ENCODE measurements at places on chromosomes 7 and 10.

- H3K27me3 ChIP-seq: no peaks in the 10 kb centered on the region
- H3K36me3 ChIP-seq: no peaks in the 10 kb centered on the region
- no peak overlapping the region for H3K27ac ChIP-seq
- peaks cover 15% of the 10 kb centered on the region for H3K4me1 ChIP-seq
Measured at GRCh38 chr10:44910602-44911001, 535 bp upstream of the TMEM72 start.

DNA sequence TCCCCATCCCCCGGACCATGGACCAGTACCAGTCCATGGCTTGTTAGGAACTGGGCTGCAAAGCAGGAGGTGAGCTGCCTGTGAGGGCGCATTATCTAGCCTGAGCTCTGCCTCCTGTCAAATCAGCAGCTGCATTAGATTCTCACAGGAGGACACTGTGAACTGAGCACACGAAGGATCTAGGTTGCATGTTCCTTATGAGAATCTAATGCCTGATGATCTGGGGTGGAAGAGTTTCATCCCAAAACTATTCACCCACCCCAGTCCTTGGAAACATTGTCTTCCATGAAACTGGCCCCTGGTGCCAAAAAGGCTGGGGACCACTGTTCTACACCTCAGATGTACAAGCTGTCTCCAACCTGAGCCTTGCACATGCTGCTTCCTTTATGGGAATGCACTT is 24.1 kb upstream of the JMJD1C start:
- H3K36me3 ChIP-seq: no peaks in the 10 kb centered on the region
- no peak overlapping the region for H3K4me3 ChIP-seq
- DNase-seq: no peak
- H3K4me1 ChIP-seq: peaks cover 3% of the 10 kb centered on the region
- no peak overlapping the region for H3K27ac ChIP-seq
- no peaks in the 10 kb centered on the region for H3K27me3 ChIP-seq

DNA sequence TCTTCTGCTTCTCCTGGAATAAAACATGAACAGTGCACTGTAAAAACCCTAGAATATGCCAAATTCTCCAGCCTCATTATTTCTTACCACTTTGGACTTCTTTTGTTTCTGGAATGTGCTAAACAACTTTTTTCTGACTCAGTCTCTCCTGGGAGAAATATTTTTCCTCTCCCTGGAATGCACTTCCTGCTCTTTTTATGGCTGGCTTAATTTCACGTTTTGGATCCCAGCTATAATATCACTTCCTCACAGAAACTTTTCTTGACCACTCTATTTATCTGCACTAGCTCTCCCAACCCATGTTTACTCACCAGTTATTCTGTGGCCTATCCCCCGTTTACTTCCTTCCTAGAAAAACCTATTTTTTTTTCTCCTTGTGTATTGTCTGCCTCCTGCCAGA is 26.7 kb downstream of the ABCB5 start:
- H3K4me3 ChIP-seq: no peak overlapping the region
- no peak overlapping the region for H3K27ac ChIP-seq
- no peaks in the 10 kb centered on the region for H3K4me1 ChIP-seq
- H3K27me3 ChIP-seq: no peaks in the 10 kb centered on the region
- no peaks in the 10 kb centered on the region for H3K36me3 ChIP-seq
- DNase-seq: no peak

DNA sequence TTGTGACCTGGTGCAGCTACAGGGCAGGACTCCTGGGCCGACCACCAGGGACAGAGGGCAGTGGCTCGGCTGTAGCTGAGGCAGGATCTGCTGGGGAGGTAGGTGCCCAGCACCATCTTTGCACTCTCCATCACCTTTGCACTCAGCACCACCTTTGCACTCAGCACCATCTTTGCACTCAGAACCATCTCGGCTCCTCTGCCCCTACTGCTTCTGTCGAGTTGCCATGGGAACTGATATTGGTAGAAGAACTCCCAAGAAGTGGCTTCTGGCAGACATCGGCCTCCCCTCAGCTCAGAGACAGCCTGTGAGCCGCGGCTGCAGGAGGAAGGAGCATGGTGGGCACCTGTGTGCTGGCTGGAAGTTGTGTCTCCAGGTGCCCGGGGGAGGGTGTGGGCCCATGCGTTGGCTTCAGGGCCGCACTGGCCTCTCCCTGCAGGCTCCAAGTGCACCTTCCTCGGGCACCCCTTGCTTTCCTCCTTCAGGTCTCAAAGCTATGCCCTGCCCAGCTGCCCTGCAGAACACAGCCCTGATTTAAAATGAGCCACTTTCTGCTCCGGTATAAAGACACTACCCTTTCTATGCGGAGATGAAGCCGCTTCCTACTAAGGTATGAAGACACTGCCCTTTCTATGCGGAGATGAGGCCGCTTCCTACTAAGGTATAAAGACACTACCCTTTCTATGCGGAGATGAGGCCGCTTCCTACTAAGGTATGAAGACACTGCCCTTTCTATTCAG is 514.5 kb downstream of the PTPRN2 start:
- no peaks in the 10 kb centered on the region for H3K27me3 ChIP-seq
- no peaks in the 10 kb centered on the region for H3K36me3 ChIP-seq
- DNase-seq: no peak
- no peak overlapping the region for H3K27ac ChIP-seq
- H3K4me1 ChIP-seq: no peaks in the 10 kb centered on the region

DNA sequence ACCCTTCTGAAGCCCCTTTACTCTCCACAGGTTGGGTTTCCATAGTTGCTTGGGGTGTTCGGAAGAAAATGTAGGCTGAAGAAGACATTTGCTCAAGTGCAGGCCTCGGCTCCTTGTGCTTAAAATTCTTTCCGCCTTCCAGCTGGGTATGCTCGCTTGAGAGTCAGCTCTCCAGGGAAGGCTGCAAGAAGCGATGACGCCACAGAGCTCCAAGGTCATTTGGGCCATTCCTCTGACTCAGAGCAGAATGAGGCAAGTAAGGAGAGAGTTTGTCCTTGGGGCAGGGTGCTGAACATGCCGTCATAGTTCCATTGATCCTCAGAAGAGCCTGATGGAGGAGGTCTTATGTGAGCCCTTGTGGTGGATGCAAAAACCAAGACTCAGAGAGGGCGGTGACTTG is 27.4 kb upstream of the HSPA12A start:
- H3K27me3 ChIP-seq: no peaks in the 10 kb centered on the region
- H3K27ac ChIP-seq: no peak overlapping the region
- no peak overlapping the region for H3K4me3 ChIP-seq
- no peak for DNase-seq
- no peaks in the 10 kb centered on the region for H3K4me1 ChIP-seq
- no peaks in the 10 kb centered on the region for H3K36me3 ChIP-seq

DNA sequence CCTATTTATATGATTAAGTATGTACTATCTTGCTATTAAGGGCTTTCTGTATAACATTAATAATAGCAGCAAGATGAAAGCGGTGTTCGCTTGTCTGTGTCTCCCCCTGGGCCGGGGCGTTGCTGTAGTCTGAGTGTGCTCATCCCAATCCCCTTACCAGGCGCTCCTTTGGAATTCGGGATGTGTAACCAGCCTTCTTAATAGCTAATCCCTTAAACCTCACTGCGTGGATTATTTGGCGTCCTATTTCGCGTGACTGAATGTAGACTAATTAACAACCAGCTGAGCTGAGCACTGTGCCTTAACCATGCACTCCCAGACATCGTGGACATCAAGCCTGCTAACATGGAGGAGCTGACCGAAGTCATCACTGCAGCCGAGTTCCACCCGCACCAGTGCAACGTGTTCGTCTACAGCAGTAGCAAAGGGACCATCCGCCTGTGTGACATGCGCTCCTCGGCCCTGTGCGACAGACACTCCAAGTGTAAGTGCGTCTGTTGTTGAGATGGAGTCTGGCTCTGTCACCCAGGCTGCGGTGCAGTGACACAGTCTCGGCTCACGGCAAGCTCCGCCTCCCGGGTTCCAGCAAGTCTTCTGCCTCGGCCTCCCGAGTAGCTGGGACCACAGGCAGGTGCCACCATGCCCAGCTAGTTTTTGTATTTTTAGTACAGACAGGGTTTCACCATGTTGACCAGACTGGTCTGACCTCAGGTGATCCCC is 36.6 kb downstream of the BNIP3 start:
- no peak for DNase-seq
- no peak overlapping the region for H3K27ac ChIP-seq
- H3K36me3 ChIP-seq: peaks cover 11% of the 10 kb centered on the region
- no peaks in the 10 kb centered on the region for H3K27me3 ChIP-seq
- H3K4me3 ChIP-seq: no peak overlapping the region

DNA sequence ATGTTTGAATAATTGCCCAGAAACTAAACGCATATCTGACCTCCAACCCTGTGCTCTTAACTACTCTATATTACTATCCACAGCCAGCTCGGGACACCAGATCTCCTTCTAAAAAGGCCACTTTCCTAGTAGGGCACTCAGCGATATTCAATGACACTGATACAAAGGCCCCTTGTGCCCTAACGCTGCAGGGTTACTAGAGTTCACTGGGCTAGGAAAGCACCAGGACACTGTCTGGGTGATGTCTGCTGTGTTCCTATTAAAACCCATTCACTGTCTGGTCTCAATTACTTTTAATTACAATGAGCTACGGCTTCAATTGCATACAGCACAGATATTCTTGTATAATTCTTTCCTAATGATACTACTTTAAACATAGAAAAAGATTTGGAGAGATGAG is 91.7 kb downstream of the SORCS1 start:
- no peaks in the 10 kb centered on the region for H3K4me1 ChIP-seq
- no peaks in the 10 kb centered on the region for H3K27me3 ChIP-seq
- H3K27ac ChIP-seq: no peak overlapping the region
- no peak overlapping the region for H3K4me3 ChIP-seq
- DNase-seq: no peak

DNA sequence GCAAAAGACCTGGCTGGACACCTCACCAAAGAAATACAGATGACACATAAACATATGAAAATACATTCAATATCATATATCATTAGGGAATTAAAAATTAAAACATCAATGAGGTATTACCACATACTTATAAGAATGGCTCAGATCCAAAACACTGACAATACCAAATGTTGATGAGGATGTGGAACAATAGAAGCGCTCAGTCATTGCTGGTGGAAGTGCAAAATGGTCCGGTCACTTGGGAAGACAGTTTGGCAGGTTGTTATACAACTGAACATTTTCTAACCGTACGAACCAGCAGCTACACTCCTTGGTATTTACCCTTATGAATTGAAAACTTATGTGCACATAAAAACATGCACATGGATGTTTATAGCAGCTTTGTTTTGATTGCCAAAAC is 38.5 kb downstream of the ZMYND11 start:
- no peak overlapping the region for H3K27ac ChIP-seq
- no peak for DNase-seq
- no peaks in the 10 kb centered on the region for H3K36me3 ChIP-seq
- no peaks in the 10 kb centered on the region for H3K4me1 ChIP-seq
- H3K27me3 ChIP-seq: no peaks in the 10 kb centered on the region

DNA sequence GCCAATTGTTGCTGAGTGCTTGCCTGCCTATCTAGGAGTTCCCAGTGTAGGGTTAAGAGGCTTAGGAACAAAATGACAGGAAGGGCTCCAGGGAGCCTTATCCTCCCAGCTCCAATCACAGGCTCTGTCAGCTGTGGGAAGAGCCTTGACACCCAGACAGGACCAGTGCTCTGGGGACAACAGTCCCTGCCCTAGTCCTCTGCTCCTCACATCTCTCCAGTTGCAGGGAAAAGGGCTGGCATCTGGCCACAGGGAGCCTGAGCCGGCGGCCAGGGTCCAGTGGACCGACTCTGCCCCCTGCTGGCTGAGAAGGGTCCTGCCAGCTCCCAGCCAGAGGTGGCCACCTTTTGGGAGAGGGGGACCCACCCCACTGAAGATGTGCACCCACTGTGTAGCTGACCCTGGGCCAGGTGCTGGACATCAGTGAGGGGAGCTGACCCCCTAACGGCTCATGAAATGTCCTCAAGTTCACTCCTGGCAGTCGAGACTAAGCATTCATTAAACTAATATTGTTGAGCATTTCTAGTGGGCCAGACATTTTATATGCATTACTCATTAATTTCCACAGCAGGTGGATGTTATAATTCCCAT is 17.6 kb downstream of the DNAJB12 start:
- no peaks in the 10 kb centered on the region for H3K27me3 ChIP-seq
- H3K36me3 ChIP-seq: peaks cover 34% of the 10 kb centered on the region
- no peak overlapping the region for H3K4me3 ChIP-seq
- peaks cover 4% of the 10 kb centered on the region for H3K4me1 ChIP-seq
- DNase-seq: peak; percentile 82
- peak overlapping the region; percentile 93 for H3K27ac ChIP-seq

- no peak overlapping the region for H3K27ac ChIP-seq
- no peaks in the 10 kb centered on the region for H3K4me1 ChIP-seq
- H3K4me3 ChIP-seq: no peak overlapping the region
- DNase-seq: no peak
- H3K27me3 ChIP-seq: no peaks in the 10 kb centered on the region
Measured at GRCh38 chr7:98228801-98229200, 17.6 kb downstream of the BHLHA15 start.

DNA sequence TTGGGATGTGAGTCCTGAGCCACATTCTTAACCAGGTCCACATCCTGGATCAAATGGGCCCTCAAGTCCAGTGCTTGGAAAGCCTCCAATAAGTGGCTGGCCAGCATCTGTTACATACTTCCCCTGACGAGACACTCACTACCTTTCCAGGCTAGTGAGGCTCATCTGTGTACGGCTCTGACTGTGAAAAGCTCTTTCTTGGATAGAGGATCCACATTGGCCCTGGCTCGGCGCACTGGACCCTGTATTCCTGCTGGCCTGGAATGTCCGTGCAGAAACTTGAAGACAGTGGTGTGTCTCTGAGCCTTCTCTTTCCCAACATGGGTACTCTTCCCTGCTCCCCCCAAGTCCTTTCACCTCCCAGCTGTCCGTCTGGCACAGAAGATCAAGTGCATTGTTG is 35.5 kb downstream of the MYL10 start:
- no peaks in the 10 kb centered on the region for H3K27me3 ChIP-seq
- H3K27ac ChIP-seq: no peak overlapping the region
- H3K4me3 ChIP-seq: no peak overlapping the region
- H3K4me1 ChIP-seq: no peaks in the 10 kb centered on the region

DNA sequence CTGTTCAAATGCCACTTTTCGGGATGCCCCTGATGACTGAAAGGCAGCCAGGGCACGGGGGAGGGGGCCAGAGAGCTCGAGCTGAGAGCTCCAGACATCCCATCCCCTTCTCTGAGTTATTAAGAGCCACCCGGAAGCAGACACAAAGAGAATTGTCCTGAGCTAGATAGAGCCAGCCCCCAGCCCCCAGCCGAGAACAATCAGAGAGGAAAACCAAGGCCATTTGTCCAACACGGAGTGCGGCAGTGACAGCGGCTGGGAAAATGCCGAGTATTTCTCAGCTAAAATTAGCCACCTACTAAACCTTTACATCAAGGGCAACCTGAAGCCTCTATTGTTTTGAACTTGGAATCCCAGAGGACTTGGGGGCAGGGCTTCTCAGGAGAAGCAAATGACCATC is 51.0 kb downstream of the UNC5B start:
- H3K36me3 ChIP-seq: no peaks in the 10 kb centered on the region
- peak; percentile 52 for DNase-seq
- peak overlapping the region; percentile 47 for H3K27ac ChIP-seq
- no peaks in the 10 kb centered on the region for H3K27me3 ChIP-seq
- H3K4me1 ChIP-seq: peaks cover 50% of the 10 kb centered on the region

GRCh38 chr7:132677918-132678317 is 101.6 kb upstream of the PLXNA4 start:
- H3K4me3 ChIP-seq: no peak overlapping the region
- no peaks in the 10 kb centered on the region for H3K27me3 ChIP-seq
- no peaks in the 10 kb centered on the region for H3K36me3 ChIP-seq
- no peaks in the 10 kb centered on the region for H3K4me1 ChIP-seq
